ENCODE measurements at places on chromosomes 4 and X. TPM values are rescaled to one million over a fixed set of nuclear protein-coding genes. Genes with fewer than 3 reads are reported as not detected.

- DNase-seq, result no peak
Measured at GRCh38 chr4:6825403-6825802, 42.9 kb downstream of the KIAA0232 start.

DNA sequence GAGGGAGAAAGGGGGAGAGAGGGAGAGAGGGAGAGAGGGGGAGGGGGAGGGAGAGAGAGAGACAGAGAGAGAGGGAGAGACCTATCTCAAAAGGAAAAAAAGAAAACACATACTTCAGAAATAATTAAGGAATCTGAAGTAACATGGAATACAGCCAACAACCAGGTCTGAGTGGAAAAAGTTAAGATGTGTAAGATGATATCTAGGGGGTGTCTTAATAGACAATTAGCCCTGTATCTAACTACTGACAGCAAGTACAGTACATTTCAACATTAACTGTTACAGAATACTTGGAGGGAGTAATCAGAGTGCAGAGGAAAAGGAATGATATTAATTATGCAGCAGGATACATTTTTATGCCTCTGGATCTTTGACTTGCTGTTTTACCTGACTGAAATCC lies 22.4 kb downstream of the NUP54 start:
- DNase-seq, result no peak

DNA sequence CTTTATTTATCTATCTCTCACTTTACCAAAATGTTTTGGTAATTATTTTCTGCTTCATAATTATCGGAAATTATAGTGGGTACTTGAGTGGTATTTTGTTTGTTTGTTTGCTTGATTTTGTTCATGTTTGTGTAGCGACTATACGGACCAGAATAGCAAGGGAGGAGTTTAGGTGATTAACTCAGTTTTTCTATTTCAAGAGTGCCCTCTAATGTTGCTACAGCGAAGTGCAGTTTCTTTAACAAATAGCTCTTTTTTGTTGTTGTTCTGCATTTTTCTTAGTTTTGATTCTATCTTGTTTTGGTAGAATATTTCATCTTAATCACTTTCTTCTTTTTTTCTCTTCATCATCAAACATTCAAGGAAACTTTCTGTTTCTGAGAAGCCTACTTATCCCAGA lies 40.8 kb upstream of the QRFPR start:
- DNase-seq, result no peak

GRCh38 chr4:1746919-1747602 lies 25.7 kb downstream of the TACC3 start:
- no peak for DNase-seq

DNA sequence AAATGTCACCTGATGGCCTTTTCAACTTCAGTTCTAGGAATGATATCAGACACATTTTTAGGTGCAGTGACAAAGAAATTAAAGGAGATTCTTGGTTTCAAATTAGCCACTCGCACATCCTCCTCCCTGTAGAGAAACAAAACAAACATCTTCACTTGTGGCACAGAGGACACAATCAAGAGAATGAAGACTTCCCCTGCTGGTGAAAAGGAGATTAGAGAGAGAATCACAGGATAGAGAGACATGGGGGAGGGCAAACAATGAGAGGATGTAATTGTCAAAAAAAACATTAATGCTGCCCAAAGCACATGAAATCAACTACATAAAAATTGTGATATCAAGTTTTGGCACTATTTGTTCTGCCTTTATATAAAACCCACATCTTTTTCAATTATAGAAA lies 34.5 kb downstream of the ACE2 start:
- DNase-seq, result no peak

GRCh38 chr4:13918110-13918509 lies 290.6 kb upstream of the BOD1L1 start:
- DNase-seq, result no peak

DNA sequence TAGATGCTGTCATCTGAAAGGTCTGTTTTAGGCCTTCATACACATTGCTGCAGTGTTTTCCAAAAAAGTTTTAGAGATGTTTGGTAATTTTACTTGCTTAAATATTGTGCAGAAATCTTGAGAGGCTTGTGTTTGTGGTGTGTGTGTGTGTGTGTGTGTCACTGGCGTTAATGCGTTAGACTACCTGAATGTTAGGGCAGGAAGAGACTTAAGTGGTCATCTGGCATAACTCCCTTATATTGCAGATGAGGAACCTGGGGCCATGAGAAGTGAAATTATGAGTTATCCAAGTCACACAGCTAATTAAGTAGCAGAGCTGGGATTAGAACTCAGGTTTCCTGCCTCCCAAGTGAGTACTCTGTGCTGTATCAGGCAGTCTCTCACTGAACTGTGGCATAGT lies 1.4 kb downstream of the LSM6 start:
- DNase-seq, result no peak

DNA sequence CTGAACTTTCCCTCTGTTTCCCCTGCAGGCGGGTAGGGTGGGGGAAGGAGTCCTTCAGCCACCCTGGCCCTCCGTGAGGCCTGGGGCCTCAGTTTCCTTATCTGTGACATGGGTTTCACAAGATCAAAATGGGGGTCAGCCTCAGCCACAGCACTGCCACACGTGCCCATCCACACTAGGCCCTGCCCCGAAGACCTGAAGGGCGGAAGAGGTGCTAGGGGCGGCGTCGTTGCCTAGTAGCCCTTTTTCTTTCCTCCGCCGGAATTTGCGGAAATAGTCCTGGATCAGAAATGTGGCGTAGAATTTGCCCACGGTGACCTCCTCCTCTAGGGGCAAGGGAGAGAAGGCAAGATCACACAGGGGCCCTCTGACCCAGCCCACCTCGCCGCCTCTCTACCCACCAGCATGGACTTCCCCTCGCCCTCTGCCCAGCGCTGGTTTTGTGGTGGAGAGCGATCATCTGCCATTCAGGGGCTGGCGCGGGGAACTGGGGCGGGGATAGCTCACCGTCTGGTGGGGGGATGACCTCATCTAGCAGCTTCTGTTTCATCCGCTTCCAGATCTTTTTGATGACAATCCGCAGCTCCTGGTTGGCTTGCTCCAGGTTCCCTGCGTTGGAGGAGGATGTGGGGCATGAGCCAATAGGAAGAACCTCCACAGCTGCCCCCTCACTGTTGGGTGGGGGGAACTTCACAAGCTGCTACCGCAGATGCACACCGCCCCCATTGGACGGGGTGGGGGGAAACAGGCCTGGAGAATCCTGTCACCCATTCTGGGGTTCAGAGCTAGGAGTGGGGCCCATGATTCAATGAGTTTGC lies 9.7 kb upstream of the SYP start:
- no peak for DNase-seq

DNA sequence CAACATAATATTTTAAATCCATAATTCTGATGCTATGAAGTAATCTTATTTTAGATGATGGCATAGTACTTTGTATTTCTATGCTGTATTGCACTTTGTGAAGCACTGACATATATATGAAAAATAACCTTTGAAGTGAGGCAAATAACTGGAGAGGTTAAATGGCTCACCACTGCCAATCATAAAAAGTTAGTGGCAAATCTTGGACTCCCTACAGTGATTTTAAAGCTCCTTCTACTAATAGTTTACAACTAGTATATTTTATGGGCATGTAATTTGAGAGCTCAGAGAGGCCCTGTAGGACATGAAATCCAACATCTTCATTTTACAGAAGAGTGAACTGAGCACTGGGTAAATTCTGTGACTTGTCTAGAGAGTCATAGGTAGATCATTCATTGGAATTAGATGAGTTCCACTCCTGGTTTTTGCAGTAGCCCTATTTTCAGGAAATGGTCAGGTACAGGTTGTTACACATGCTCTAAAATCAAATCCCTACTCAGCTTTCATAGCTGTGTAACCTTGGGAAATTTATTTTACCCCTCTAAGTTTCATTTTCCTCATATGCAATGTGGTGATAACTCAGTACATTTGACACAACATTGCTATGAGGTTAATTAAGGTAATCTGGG lies 804 bp upstream of the GC start:
- DNase-seq, result no peak

GRCh38 chr4:3221184-3221494 lies 27.8 kb upstream of the MSANTD1 start:
- no peak for DNase-seq

- DNase-seq, result no peak
Measured at GRCh38 chrX:86171366-86171765, 23.1 kb downstream of the DACH2 start.

GRCh38 chr4:4675051-4675581 lies 133.3 kb upstream of the STX18 start:
- no peak for DNase-seq

GRCh38 chrX:151902813-151903591 lies 9.7 kb upstream of the MAGEA4 start:
- DNase-seq, result no peak

MTMR8 gene
- total RNA-seq, result 4.6 TPM

MAGEA10 gene
- not detected for total RNA-seq

NOX1 gene
- not detected for total RNA-seq

MTNR1A gene
- not detected for total RNA-seq

NSG1 gene
- total RNA-seq, result 39.7 TPM

SULT1B1 gene
- total RNA-seq, result 2.0 TPM

PRRG1 gene
- not detected for total RNA-seq

PPEF2 gene
- 0.17 TPM for total RNA-seq

STPG2 gene
- not detected for total RNA-seq
